ENCODE measurements at places on chromosomes 1 and 21.

DNA sequence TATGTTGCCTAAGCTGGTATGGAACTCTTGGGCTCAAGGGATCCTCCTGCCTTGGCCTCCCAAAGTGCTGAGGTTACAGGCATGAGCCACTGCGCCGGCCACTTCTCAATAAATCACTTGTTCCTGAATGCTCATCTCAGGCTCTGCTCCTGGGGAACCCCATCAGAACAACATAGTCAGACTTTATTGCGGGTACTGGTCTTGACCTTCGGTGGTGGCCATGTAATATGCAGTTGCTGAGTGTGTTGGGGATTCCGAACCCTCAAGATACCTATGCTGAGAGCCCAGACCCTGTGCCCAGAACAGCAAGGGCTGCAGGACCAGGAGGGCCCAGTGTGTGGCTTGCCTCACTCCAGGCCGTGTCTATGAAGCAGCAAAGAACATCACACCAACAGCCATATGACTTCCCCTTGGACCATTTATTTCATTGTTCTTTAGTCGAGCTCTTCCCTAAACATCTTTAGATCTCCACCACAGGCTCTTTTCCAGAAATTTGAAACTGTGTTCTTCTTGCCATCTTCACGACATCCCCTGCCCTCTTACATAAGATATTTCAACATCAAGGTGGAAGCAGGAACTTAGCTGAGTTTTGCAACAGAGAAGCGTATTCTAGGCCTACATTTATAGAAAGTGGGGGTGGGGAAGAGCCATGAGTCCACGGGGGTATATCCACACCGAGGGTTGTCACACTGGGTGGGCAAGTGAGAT, 12.7 kb upstream of the SDHB start:
- DNase-seq, result no peak

- no peak for DNase-seq
Measured at GRCh38 chr21:25970254-25970930, 200.2 kb downstream of the APP start.

DNA sequence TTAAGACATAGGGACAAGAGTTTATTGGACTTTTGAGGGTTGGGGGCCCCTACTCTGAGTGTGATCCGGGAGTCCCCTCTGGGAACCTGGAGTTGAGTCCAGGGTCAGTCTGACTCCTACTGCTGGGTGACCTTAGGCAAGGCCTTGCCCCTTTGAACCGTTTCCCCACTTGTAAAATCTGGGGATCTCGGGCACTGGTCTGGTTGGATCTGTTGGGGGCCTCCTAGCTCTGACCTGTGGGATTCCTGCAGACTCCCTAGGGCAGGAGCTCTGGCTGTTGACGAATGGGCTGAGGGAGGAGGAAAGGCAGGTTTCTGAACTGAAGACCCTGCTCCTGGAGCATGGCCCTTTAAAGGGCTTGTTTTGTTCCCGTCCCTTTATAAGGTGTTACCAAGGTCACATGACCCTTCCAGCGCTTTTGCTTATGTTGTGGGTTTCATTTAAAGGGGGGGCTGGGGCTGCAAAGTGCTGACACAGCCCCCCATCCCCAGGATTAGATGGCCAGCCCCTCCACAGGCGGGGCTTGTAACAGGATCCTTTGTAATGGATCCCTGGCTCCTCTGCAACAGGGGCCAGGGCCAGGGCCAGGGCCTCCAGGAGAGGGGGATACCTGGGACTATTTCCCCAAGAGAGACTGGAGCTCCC, 50.7 kb downstream of the YARS1 start:
- no peak for DNase-seq

DNA sequence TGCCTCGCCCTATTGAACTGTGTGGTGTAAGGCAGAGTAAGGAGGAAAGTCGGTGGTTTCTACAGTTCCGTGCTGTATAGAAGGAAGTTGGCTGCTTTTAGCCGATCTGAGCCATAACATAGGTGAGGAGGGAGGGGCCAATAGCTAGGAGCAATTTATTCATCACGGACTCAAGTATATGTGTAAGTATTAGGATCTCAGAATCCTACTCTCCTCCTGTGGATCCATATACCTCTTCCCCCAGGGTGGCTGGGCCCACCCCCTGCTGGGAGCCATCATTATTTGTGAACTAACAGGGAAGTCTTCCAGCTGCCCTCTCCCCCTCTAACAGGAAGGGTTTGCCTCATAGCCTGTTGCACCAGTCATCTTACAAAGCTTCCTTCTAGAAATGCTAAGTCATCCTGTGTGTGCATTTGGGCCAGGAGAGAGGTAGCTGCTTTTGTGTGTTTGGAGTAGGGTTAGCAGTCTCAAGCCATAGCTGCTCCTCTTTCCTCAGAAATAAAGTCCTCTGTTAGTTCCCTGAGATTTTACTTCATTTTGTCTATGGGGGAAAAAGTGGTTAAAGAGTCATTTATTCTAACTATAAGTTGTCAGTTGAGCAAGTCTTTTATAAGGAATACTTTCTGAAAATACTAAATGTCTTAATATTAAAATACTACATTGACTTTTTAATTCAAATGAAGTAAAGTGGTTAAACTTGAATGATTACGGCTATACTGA, 14.9 kb upstream of the CENPS start:
- DNase-seq, result no peak

DNA sequence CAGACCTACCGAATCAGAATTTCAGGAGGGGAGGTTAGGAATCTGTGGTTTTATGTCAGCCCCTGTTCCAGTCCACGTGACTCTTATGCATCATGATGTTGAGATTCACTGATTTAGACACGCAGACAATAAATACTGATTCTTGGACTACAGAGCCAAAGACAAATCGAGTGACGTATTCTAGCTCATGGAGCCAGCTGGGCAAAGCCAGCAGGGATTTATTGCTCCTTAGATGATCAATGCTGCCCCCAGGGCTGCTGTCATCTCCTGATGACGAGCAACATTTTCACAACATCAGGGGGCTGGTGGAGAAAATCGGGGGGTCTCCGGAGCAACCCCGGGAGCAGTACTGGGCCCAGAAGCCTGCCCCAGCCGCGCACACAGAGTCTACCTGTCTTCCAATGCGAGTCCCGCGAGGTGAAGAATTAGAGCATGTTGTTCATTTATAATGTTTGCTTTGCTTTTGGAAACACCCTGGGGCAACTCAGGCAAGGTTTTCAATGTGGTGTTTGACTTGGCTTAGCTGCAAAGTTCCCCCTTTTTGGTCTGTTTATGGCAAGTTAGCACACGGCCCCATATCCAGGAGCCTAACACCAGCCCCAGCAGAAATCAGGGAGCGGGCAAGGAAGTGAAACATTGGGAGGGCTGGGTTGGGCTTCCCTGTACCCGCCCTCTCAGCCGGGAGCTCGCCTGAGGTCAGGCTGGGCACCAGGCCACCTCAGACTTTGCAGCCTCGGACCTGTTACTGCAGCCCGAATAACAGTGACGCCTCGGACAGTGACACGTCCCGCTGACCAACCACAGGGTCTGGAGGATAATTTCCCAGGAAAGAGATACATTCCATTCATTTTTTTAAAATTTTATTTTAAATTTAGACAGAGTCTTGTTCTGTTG, 19.9 kb upstream of the CLDN14 start:
- no peak for DNase-seq

DNA sequence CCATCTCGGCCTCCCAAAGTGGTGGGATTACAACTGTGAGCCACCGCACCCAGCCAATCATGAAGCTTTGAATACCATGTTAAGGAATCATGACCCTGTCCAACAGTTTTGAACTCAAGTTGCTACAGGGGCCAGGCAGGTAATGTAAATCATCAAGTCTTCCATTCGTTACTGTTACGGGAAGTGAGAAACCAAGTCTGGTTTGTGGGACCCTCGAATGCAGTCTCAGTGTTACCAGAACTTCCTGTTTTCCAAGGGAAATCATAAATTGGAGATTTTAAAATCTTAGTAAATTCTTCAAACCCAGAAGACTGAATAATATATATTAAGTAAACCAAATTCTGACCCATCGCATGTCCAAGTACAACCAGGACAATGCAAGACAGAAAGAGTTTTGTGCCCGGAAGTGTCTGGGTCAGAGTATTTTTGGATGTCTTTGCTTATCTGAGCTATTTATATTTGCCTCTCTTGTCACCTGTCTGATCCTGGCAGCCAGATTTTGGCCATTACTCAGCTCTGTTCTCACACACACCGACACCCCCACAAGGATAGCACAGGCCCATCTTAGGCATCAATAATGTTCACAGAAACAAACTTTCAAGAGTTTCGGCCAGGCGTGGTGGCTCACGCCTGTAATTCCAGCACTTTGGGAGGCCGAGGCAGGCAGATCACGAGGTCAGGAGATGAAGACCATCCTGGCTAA, 8.8 kb downstream of the ATP5IF1 start:
- no peak for DNase-seq

DNA sequence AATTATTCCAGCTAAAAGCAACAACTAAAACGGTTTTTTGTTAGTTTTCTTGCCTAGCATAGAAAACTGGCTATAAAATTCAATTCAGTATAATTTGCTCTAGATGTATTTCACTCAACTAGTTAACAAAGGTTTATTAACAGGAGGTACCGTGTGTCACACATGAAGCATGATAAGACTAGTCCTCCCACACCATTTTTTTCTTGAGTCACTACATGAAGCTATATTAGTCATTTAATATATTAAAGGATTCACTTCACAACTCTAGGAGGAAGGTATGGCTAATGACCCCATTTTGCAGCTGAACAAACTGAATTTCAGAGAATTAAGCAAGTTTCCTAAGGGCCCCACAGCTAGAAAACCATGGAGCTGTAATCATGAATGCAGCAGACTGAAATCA, 307.8 kb upstream of the USP25 start:
- DNase-seq, result no peak

- DNase-seq, result peak; percentile 10
Measured at GRCh38 chr1:234544087-234544579, 65.2 kb upstream of the TARBP1 start.
